NCI-H146 (cell line): ENCODE measurements at places on chromosomes 13 and 19.

DNA sequence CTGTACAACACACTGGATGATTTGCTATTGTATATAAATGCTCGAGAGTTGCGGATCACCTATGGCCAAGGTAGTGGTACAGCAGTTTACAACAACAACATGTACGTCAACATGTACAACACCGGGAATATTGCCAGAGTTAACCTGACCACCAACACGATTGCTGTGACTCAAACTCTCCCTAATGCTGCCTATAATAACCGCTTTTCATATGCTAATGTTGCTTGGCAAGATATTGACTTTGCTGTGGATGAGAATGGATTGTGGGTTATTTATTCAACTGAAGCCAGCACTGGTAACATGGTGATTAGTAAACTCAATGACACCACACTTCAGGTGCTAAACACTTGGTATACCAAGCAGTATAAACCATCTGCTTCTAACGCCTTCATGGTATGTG lies 21.5 kb downstream of the OLFM4 start:
- peak; percentile 54 for DNase-seq

DNA sequence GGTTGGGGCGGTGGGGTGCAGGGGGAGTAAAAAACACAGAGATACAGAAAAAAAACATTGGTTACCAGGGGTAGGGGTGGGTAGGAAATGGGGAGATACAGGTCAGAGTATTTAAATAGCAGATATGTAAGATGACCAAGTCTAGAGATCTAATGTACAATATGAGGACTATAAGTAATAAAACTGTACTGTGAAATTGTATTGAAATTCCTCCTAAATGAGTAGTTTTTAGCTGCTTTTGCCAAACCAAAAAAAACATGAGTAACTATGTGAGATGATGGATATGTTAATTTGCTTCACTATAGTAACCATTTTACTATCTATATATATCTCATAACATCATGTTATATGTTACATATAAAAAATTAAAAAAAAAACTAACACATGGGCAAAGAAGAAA lies 29.6 kb downstream of the VWA8 start:
- no peak for DNase-seq

- DNase-seq: no peak
Measured at GRCh38 chr13:63605962-63606361, 2190.3 kb upstream of the PCDH20 start.

DNA sequence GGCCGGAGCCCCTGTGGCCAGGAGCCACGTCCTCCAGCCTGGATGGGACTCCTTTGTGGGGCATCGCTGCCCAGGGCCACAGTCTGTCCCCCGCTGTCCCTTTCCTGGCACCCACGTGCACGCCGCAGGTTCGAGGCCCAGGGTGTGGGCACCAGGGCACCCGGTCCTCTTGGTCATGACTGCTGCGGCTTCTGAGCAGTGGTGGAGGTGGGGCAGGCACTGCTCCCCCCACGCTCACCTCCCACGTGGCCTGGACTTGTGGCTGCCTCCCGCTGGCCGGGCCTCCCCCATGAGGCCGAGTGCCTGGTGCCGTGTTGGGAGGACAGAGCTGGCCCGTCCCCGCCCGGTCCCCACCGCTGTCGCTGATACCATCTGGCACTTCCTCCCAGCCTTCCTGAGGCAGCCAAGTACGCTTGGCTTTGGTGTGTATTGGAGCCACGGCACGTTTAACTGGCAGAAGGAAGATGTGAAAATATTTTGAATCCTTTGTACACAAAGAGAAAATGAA lies 12.8 kb downstream of the SPPL2B start:
- DNase-seq: no peak

GRCh38 chr19:13100841-13101589 lies 1.6 kb downstream of the LYL1 start:
- DNase-seq: no peak

DNA sequence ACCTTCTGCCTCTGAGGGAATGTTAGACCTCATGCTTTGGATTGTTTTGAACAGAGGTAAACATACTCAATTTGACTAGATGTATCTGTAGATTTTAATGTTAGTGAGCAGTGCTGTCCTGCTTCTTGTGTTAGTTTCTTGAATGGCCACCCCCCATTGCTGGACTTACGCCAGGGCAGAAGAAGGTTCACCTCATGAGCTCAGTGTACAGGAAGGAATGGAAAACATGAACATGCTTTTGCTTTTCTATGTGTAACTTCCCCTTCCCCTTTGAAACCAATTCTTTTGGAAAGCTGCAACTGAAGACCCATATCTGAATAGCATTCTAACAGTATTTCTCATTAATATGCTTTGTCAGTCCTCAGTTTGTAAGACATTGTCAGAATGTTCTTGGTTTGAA lies 32.3 kb downstream of the WASF3 start:
- no peak for DNase-seq

GRCh38 chr13:104586051-104586746 lies 1520.0 kb upstream of the SLC10A2 start:
- no peak for DNase-seq

- DNase-seq: no peak
Measured at GRCh38 chr13:95020298-95020987, 280.8 kb downstream of the ABCC4 start.

GRCh38 chr19:7544626-7545025 lies 9.1 kb downstream of the PNPLA6 start:
- DNase-seq: no peak

DNA sequence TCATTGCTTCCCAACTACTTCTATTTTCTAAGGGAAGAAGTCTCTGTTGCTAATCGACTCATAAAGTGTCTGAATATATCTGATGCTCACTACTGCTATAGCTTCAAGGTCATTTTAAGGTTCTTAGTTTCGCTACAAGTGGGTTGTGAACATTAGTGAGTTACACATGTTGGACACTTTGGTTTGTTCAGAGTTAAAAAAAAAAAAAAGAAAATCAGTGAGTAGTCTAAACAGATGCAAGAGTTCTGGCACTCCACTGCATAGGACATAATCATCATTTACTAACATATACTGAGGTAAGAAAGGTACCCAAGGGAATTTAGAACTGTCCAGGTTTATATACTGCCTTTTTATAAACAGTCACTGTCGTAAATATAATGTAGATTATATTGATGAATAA lies 108.8 kb downstream of the KLF12 start:
- DNase-seq: no peak

- DNase-seq: peak; percentile 61
Measured at GRCh38 chr19:35031072-35031881, 1.0 kb downstream of the SCN1B start.

DNA sequence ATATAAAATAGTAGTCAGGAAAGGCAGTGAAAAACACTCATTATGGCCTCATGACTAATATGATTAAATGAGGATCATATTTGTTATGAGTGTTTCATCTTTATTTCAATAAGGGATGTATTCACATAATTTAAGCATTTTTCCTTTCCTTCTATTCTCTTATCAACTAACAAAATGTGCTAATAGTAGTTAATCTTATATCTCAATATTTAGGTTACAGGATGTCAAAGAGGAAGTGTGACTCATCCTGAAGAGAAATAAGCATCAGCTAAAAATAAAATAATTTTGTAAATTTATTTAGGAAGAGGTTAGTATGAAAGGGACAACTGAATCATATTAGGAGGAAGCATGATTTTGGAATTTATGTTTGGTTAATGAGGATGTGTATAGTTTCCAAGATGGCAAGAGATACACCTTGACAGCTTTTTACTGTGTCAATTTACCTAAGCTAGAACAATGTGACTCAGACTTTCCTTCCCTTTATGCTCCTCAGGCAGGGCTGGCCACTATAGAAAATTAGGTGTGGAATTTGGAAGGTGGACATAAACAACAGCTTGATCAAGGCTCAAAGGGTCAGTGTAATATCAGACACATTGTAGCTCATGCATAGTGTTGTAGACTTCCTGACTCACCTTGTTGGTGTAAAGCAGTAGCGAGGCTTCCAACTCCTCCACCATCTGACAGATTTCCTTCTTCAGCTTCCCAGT lies 172.7 kb downstream of the SLITRK1 start:
- no peak for DNase-seq

GRCh38 chr13:40059540-40060232 lies 404.2 kb downstream of the COG6 start:
- no peak for DNase-seq

DNA sequence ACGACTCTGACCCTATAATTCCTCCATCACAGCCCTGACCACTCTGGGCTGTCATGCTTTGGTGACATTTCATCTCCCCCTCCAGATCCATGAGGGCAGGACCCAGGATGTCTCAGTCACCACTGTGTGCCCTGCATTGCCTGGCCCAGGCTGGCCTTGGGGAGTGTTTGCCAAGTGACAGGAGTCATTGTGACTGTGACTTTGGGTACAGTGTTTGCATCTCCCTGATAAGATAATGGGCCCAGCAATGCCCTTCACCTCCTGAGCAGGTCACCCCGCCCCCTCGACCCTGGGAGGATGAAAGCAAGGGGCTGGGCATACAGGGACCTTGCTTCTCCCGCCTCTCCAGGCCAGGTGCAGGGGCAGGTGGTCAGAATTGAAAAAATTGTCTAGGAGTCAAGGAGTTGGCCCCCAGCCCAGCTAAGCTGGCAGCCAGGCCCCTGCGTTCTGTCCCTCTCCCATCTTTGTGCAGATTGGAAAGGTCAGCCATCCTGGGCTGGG lies 5.9 kb upstream of the ATP4A start:
- DNase-seq: peak; percentile 23

DNA sequence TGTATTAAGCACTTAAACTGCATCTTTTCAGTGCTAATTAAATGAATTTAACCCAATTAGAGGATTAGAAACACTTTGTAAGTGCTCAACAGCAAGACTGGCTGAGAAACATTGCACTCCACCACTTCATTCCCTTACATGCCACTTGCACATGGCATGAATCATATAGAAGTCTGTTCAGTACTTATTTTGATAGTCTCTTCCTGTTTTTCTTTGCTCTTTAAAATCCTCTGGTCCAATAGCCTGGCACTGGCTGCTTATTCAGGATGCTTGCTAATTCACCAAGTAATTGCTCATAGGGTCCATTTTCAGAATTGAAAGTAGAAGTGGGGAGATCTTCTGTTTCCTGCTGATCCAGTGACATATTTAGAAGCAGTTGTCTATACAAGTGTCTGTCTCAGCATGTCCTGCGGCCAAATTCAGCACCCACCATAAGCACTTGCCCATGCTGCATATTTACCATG lies 900.1 kb downstream of the PCDH9 start:
- peak; percentile 90 for DNase-seq
